ENCODE measurements at places on chromosomes 11 and 22.
A peak's percentile ranks its signal among the peaks of the same experiment; 100 is the strongest.

- H3K27me3 ChIP-seq = no peaks in the 10 kb centered on the region
- H3K4me3 ChIP-seq = no peak overlapping the region
- no peaks in the 10 kb centered on the region for H3K36me3 ChIP-seq
- no peak for DNase-seq
- H3K4me1 ChIP-seq = peaks cover 1% of the 10 kb centered on the region
- no peak overlapping the region for H3K27ac ChIP-seq
Observed at GRCh38 chr11:71212871-71213559, 39.4 kb downstream of the SHANK2 start.

DNA sequence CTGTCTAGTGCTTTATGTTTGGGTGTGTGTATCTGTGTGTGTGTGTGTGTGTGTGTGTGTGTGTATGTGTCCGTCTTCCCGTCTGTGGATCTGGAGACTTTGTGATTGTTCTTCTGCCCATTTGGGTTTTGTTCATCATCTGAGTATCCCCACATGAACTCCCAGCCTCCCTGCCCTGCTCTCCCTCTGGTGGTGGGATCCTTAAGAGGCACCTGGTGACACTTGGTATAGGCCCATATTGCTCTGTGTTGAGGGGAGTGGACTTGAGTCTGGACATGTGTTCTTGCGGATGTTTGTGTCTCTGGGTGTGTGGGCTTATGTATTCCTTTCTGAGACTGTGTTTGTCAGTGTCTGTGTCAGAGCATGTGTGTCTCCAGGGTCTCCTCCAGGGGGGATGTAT is 15.3 kb downstream of the RCOR2 start:
- no peaks in the 10 kb centered on the region for H3K27me3 ChIP-seq
- peaks cover 7% of the 10 kb centered on the region for H3K4me1 ChIP-seq
- H3K36me3 ChIP-seq = peaks cover 90% of the 10 kb centered on the region
- H3K27ac ChIP-seq = no peak overlapping the region

GRCh38 chr22:47593911-47594311 is 831.5 kb downstream of the TBC1D22A start:
- H3K27ac ChIP-seq = no peak overlapping the region
- H3K27me3 ChIP-seq = no peaks in the 10 kb centered on the region
- H3K4me1 ChIP-seq = no peaks in the 10 kb centered on the region
- DNase-seq = no peak

GRCh38 chr11:26478710-26479109 is 93.4 kb downstream of the MUC15 start:
- no peak overlapping the region for H3K27ac ChIP-seq
- no peaks in the 10 kb centered on the region for H3K4me1 ChIP-seq
- DNase-seq = no peak
- H3K36me3 ChIP-seq = no peaks in the 10 kb centered on the region

DNA sequence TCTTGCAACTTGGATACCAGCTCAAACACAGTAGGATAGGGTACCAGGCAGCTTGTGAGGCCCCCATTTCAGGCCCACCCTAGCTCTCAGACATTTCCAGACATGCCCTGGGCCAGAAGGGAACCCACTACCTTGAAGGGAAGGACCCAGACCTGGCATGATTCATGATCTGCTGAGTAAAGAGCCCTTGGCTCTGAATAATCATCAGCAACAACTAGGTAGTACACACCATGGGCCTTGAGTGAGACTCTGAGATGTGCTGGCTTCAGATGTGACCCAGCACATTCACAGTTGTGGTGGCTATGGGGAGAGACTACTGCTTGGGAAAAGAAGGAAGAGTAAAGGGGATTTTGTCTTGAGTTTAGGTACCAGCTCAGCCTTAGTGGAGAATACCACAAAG is 23.6 kb downstream of the JRKL start:
- no peaks in the 10 kb centered on the region for H3K36me3 ChIP-seq
- H3K27ac ChIP-seq = no peak overlapping the region
- no peaks in the 10 kb centered on the region for H3K27me3 ChIP-seq
- no peaks in the 10 kb centered on the region for H3K4me1 ChIP-seq

- peak overlapping the region; percentile 81 for H3K27ac ChIP-seq
- DNase-seq = no peak
- H3K36me3 ChIP-seq = no peaks in the 10 kb centered on the region
- H3K27me3 ChIP-seq = no peaks in the 10 kb centered on the region
- peaks cover 12% of the 10 kb centered on the region for H3K4me1 ChIP-seq
- no peak overlapping the region for H3K4me3 ChIP-seq
Observed at GRCh38 chr11:134819041-134819440, 407.0 kb upstream of the B3GAT1 start.

- DNase-seq = no peak
- no peaks in the 10 kb centered on the region for H3K4me1 ChIP-seq
- H3K4me3 ChIP-seq = no peak overlapping the region
Observed at GRCh38 chr11:34975482-34975881, 59.1 kb downstream of the PDHX start.

- no peaks in the 10 kb centered on the region for H3K4me1 ChIP-seq
- no peak overlapping the region for H3K27ac ChIP-seq
- DNase-seq = no peak
- no peak overlapping the region for H3K4me3 ChIP-seq
- H3K27me3 ChIP-seq = no peaks in the 10 kb centered on the region
Observed at GRCh38 chr11:11611381-11611780, 10.4 kb downstream of the GALNT18 start.

- no peak overlapping the region for H3K27ac ChIP-seq
- H3K36me3 ChIP-seq = no peaks in the 10 kb centered on the region
- no peak for DNase-seq
- H3K4me3 ChIP-seq = no peak overlapping the region
- H3K27me3 ChIP-seq = no peaks in the 10 kb centered on the region
Observed at GRCh38 chr11:20327377-20327935, 36.1 kb upstream of the HTATIP2 start.

All from trophoblast cell (in vitro differentiated cells and primary cell).